ENCODE measurements at places on chromosomes 12 and 14.
A peak's percentile ranks its signal among the peaks of the same experiment; 100 is the strongest.

GRCh38 chr12:30308010-30308717 is 387.5 kb downstream of the IPO8 start:
- no peak for DNase-seq

GRCh38 chr12:113241191-113242025 is 20.1 kb downstream of the TPCN1 start:
- DNase-seq = no peak

- DNase-seq = no peak
Measured at GRCh38 chr14:73188501-73188911, 48.8 kb upstream of the PAPLN start.

- no peak for DNase-seq
Measured at GRCh38 chr12:102406033-102406584, 74.3 kb downstream of the IGF1 start.

- no peak for DNase-seq
Measured at GRCh38 chr12:96570579-96570978, 81.2 kb downstream of the CFAP54 start.

- DNase-seq = no peak
Measured at GRCh38 chr12:121048442-121048841, 9.4 kb upstream of the OASL start.

- no peak for DNase-seq
Measured at GRCh38 chr14:31881531-31882310, 195.4 kb upstream of the ARHGAP5 start.

DNA sequence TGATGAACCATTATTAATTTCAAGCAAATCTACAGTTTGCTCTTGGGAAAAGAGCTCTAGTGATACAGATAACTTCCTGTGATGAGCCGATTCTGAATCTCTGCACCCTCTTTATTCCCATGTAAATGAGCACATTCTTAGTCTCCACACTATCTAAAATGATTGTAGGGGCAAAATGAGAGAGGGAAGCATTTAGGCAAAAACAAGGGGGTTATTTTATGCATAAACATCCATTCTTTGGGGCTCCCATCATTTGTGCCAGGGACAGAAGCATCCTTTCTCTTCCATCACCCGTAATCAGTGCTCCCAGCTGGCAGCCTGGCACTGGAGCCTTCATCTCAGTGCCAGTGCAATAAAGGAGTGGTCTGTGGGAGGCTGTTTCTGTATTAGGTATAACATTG is 1.7 kb upstream of the GPD1 start:
- no peak for DNase-seq

DNA sequence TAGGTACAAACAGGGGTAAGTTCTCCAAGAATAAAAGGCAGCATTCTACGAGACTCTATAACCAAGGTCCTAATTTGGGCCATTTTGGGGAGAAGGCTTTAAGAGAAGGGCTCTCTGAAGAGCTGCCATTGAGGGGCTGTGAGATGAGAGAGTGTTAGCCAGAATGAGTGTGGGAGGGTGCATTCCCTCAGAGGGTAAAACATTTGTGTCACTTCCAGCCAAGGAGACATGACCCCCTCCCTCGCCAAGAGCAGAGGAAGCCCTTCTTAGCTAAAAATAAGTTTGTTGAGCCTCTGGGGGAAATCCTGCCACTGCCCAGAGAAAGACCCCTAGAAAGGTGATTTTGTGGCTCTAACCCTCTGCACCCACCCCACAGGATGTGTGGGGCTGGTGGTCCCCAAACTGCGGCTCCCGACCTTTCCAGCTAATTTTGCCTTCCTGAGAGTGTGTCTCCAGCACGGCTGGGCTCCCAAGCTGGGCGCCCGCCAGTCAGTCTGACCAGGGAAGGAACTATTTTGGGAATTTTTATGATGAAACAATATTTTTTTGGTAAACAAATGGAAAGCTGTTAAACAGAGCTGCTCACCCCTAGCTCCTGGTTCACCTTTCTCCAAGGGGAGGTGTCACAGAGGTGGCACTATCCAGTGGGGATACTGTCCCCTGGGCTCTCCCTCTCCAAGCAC is 65.9 kb upstream of the JDP2 start:
- no peak for DNase-seq

- DNase-seq = no peak
Measured at GRCh38 chr12:1835211-1836131, 15.1 kb downstream of the LRTM2 start.

DNA sequence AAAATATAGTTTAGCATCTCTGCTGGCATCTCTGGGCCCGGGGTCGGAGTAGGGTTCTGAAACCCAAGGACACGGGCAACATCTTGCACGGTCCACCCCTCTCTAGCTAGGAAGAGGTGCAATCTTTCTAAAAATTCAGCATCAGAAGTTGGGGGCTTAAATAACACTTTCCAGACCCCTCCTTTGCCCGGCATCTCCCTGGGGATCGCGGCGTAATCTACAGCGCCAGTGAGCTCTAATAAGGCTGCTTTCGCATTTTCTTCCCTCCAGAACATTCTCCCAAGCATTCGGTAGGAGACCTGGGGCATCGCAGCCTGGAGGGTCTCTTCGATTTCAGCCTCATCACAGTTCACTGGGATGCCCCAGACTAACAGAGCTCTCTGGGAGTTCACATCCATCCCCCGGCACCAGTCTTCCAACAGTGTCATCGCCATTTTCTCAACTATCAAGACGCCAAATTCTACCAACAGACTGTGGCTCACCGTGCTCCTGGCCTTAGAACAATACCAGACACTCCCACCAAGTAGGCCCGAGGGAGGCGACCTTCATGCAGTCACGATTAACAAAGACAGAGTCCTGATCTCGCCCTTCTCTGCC is 880 bp downstream of the PNMA1 start:
- no peak for DNase-seq

DNA sequence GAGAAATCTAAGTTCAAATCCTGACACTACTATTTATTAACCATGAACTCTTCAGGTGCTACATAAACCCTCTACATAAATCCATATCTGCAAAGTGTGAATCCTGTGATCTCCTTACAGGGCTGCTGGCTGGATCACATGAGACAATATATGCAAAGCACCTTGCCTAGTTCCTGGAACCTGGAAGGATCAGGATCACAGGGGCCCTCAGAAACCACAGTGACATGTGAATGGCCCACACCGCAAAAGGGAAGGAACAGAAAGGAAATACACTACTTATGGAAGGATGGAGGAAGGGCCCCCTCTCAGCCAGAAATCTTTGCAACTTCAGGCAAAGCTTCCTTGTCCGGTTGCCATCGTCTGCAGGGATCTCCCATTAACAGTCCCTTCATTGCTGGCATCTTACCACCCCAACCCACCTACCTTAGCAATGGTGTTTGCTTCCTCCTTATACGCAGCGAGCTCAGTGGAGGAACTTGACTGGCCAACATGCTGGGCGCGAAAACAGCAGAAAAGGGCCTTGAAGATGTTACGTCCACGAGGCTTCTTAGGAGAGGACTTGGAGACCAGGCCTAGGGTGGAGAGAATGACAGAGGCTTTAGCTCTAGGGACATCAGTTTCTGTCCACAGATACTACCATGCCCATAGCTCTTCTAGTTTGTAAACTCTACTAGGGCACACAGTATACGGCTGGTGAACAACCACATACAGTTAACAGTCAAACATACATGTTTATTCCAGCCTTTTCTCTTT is 10.7 kb upstream of the AVIL start:
- DNase-seq = no peak

DNA sequence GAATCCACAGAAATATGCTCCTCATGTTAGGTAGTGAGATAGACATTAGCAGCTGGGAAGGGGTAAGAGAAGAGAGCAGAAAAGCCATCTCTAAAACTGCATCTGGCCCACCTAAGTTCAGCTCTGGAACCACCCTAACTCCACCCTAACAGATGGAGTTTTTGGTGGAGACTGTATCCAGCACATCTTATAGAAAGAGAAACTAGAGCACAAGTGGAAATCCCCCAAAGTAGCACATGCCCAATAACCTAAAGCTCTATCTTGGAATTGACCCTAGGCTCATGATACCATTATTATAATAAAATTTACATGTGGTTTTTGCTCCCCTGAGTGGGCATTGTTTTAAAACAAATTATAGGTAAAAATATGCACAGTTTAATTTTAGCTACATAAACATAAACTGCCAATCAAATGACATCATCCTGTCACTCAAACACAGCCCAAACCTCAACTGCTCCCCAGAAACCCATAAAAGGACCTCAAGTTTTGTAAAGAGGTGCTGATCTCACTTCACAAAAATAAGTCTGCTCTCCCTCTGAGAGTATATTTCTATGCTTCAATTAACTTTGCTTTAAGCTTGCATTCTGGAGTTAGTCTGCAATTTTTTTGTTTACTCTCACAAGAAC is 206.4 kb downstream of the PIK3C2G start:
- no peak for DNase-seq

DNA sequence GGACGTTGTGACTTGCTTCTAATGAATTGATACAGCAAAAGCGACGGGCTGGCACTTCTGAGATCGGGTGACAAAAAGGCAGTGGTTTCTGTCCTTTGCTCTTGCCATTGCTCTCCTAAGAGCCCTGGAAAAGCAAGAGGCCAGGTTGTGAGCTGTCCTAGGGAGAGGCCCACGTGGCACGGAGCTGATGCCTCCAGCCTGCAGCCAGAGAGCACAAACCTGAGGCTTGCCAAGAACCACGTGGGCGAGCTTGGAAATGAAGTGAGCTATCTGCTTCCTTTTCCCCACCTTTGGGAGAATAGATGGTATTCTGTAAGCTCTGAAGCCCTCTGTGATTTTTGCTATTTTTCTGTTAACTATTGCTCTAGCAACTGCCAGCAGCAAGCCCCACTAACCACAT is 26.4 kb upstream of the NOS1 start:
- no peak for DNase-seq

- peak; percentile 65 for DNase-seq
Measured at GRCh38 chr14:76456200-76456599, 80.3 kb downstream of the ESRRB start.

DNA sequence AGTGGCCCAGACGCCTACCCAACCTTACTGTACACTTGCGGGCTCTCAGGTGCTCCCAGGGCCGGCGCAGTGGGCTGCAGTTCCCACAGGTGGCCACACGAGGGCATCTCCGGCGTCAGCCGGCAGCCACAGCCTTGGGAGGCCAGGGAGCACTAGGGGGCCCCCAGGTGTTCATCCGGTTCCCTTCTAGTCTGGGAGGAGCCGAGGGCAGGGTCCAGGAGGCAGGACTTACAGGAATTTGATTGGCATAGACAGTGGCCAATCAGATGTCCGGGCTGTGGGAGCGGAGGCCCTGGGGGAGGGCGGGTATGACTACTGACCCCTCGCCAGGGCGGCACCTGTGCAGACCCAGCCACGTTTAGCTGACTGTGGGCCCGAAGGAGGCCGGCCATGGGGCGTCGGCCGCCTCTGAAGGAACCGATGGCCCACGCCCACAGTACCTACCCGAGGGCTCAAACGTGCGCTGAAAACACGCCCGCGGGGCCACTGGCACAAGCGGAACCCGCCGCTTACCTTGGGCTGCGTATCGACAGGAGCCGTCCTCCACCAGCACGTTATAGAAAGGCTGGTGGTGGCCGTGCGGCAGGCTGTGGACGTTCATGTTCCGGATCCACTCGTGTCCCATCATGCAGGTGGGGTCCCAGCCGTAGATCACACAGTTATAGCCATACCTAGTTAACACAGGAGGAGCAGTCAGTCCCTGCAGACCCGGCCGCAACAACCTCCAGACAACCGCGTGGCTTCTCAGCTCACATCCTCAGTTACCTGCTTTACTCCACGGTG is 34.8 kb downstream of the FBXO21 start:
- DNase-seq = peak; percentile 82
